ENCODE measurements at places on chromosomes 6 and 20.

- DNase-seq = no peak
Observed at GRCh38 chr6:24054388-24054787, 71.6 kb upstream of the NRSN1 start.

GRCh38 chr6:17505767-17506280 lies 94.3 kb upstream of the FAM8A1 start:
- DNase-seq = no peak

GRCh38 chr20:24472426-24472825 lies 3.0 kb downstream of the SYNDIG1 start:
- no peak for DNase-seq

DNA sequence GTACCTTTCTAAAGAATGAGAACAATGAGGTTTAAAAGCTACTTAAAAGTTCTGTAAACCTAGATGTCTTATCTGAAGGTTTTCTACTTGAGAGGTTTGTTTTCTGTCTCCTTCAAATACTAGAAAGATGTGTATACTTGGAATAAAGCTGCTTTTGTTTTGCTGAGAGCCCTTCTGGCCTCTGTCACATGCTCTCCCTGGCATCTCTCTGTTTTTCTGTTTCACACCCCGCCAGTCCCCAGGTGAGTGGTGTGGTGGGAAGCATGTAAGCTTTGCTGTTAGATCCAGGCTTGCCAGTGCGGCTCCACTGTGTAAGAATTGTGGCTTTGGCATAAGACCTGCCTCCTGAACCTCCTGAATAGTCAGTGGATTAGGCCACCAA lies 56.8 kb downstream of the SNX9 start:
- no peak for DNase-seq

GRCh38 chr6:145453376-145453775 lies 281.9 kb downstream of the EPM2A start:
- DNase-seq = no peak

GRCh38 chr20:46000262-46000996 lies 8.3 kb upstream of the MMP9 start:
- DNase-seq = no peak

DNA sequence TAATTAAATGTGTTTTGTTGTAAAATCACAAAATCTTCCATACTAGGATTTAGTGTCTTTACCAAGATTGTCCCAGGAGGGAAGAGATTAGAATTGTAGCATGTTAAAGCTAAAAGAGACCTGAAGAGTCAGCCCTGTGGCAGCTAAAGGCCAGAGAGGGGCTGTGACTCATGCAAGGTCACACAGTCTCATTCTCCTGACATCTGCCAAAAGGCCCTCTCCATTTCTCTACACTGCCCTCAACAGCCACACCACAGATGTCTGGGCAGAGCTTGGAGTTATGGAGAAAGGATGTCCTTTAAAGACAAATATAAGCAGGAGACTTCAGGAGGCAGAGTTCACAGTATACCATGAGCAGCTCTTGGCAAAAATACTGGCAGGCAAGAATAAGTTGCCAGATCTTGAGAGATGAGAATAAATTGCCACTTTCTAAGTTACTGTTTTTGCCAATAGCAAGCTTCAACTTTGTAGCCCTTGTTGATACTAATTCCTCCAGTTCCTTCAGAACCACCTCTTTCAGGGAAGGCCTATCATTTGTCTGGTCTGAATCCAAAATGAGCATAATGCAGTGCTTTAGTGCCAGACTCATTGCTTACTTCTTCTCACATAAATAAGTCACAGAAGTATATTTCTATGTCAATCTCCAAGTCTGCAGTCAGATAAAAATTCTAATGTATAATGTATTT lies 41.7 kb downstream of the AKIRIN2 start:
- DNase-seq = no peak

- DNase-seq = no peak
Observed at GRCh38 chr20:58402827-58403226, 13.8 kb downstream of the VAPB start.

DNA sequence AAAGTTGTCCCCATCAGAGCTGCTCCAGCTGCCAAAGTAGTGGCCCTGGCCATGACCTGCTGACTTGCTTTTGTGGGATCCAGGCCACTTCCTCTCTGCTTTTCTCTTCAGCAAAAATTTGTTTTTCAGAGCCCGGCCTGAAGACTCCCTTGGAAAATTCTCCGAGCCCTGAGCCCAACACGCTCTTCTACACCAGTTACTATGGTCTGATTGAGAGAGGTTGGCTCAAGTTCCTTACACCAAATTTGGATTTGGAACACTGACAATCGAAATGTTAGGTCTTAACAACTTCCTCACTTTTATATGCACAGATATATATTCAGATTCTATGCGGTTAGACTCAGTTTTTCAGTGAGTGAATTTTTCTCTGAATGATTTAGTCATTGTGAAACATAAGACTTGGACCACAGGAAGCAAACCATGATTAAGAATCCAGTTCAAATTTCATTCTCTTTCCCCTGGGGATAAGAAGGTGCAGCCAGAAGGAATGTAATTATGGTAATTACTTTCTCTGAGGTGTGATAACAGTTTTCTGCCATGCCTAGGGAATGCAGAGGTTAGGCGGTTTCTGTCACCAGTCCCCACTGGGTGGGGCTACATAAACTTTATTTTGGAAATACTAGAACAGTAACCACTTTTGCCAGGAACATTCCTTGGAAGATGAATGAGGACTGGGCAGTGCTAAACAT lies 365.2 kb downstream of the SYNE1 start:
- peak; percentile 53 for DNase-seq

GRCh38 chr6:158003910-158004700 lies 22.4 kb downstream of the SYNJ2 start:
- DNase-seq = peak; percentile 8

GRCh38 chr6:155493694-155494143 lies 38.1 kb upstream of the NOX3 start:
- no peak for DNase-seq

DNA sequence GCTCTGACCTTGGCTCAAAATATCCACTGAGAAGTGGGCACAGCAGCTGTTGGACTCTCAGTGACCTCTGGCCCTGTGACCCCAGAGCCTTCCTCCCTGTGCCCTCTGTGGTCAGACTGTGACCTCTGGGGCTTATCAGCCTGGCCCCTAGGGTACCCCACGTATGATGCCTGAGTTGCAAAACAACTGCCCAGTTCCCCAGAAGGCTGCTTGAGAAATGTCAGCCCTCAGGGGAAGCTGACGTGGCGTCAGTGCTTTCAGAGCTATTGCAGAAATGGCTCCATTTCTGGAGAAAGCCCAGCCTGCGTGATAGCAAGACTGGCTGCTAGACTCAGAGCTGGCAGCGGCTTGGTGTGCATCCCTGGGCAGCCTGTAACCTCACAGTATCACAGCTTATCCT lies 31.5 kb upstream of the TGM2 start:
- peak; percentile 82 for DNase-seq

GRCh38 chr6:4775494-4776130 lies 592 bp upstream of the CDYL start:
- DNase-seq = peak; percentile 70

GRCh38 chr6:3323148-3323547 lies 64.4 kb downstream of the PSMG4 start:
- DNase-seq = no peak
